Activated T-cell treated with anti-CD3 and anti-CD28 coated beads for 4 hours (primary cell): ENCODE measurements at places on chromosomes 12 and 14.

GRCh38 chr12:105676694-105677093, 346.2 kb downstream of the C12orf75 start:
- no peak for DNase-seq

- no peak for DNase-seq
These were observed 2.0 kb upstream of the ING4 start for GRCh38 chr12:6664902-6665301.

GRCh38 chr12:642633-643474, 20.4 kb downstream of the NINJ2 start:
- DNase-seq: peak; percentile 49

DNA sequence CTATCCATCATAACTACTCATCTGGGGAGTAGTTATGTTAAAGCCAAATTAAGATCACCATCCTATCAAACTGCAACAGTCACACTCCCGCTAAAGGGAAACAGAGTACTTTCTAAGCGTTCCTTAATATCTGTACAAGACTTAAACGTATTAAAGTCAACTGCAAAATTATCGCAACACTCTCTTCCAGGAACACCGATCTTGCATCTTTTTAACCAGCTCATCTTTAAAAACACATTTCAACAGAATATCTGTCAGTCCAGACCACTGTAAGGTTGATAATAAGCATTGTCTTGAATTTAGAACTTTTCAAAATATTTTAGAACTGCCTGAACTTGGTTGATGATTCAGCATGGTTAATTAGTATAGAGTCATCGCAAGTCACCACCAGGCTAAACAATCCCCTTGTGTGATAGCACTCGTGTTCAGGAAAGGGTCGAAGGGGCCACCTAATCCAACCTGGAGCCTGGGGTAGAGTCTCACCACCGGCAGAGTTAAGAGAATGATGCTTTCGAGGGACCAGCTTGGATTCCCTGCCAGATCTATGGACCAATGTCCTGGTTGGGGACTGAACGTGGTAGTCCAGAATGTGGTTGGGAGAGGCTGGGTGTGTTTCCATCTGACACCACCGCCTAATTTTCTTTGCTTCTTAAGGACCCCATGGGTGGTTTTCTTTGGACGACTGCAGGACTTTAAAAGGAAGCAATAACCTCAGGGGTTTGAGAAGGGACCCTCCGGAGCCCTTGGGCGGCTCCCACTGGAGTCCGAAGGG, 890 bp downstream of the SPTLC2 start:
- DNase-seq: no peak

DNA sequence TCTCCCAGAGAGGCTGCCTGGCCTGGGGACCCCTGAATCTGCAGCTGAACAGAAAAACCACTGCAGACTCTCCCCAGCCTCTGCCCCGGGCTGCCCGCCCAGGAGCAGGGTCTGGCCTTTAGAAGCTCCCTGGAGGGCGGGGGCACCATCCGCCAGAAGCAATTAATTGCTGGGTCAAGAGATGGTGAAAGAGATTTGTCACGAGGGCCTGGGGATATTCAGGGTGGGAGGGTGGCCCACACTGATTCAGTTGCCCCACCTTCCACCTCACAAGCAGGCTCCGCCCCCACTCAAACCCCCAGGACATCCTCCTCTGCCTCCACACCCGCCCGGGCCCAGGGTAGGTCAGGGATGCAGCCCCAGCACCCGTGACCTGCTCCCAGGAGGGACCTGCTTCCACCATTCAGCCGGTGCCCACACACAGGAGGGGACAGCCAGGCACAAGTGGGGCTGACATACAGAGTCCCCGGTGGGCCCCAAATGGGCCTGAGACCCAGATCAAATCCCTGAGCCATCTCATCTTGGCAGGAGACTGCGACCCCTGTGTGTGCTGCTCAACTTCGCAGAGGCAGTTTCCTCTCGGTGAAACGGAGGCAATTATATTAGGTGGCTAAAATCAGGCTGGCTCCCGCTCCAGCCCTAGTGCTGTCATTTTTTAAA, 23.0 kb downstream of the NCOR2 start:
- DNase-seq: no peak

GRCh38 chr12:104446646-104447421, 9.9 kb upstream of the CHST11 start:
- no peak for DNase-seq

- no peak for DNase-seq
These were observed 5.4 kb downstream of the DDN start for GRCh38 chr12:48993787-48994186.

GRCh38 chr14:67285876-67286452, 44.7 kb downstream of the PALS1 start:
- no peak for DNase-seq

GRCh38 chr12:52060498-52061177, 9.1 kb upstream of the ATG101 start:
- no peak for DNase-seq

- no peak for DNase-seq
These were observed 9.1 kb upstream of the GLT1D1 start for GRCh38 chr12:128844031-128844635.

GRCh38 chr12:110641521-110641920, 27.6 kb downstream of the TCTN1 start:
- no peak for DNase-seq

DNA sequence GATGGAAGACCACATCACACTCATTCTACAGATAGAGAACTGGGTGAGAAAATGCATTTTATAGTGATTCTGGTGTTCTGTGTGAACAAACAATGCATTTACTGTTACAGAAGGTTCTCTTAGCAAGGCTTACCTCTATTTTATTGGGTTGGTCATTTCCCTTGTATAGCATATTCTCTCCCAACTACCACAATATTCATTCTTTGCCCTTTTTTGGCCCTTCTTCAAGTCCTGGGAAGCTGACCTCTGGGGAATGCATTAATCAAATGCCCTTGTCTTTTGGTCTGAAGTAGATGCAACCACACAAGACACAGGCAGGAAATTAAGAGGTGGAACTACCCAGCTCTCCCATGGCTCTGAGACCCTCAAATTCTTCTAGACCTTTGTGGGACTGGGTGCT, 19.5 kb downstream of the DCN start:
- no peak for DNase-seq

GRCh38 chr12:45644541-45644940, 85.0 kb upstream of the ARID2 start:
- no peak for DNase-seq

DNA sequence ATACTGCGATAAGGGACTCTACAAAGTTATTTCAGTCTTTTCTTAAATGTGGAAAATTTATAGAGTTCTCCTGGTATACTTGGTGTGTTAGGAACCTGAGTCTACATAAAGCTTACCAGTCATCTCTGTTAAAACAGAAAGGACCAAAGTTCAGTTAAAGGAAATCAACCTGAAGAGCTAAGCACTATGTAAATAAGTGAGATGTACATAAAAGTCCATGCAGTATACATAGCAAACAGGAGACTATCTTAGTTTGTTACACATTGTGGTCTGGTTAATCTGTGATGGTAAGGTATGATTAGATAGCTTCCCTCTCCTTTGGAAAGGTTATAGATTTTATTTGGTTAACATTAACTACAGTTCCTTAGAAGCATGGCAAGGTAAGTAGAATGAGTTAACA, 75.9 kb downstream of the ATP2B1 start:
- no peak for DNase-seq

DNA sequence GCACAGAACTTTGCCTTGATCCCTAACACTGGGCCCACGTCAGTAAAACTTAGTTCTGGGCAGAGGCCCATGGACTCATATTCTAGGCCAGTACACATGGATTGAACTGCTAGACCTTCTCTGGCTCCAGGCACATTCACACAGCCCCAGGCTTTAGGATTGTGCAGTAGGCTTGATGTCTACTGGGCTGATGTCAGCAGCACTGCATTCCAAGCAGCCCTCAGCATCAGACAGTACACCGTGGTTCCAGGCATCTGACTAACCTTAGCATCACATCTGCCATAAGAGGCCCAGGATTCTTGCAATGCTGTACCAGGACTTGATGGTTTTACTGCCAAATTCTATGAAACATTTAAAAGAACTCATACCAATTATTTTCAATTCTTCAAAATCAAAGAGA, 301.9 kb downstream of the CCER1 start:
- DNase-seq: no peak

DNA sequence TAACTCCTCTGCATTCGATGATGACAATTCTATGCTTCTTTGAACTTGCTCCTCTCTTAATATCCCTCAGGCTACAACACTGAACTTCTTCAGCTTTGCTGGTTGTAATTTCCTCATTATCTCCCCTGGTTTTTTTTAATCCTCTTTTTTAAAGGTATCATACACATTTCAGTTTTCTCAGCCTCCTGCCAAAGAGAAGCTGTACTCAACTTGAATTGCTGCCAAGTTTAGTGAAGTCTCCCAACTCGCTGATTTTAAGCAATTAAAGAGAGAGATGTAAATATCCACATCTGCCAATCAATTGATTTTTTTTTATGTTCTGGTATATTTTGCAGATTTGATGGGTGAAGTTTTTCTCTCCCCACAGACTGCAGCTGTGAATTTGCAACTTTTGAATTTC, 817.8 kb downstream of the GALC start:
- DNase-seq: no peak

DNA sequence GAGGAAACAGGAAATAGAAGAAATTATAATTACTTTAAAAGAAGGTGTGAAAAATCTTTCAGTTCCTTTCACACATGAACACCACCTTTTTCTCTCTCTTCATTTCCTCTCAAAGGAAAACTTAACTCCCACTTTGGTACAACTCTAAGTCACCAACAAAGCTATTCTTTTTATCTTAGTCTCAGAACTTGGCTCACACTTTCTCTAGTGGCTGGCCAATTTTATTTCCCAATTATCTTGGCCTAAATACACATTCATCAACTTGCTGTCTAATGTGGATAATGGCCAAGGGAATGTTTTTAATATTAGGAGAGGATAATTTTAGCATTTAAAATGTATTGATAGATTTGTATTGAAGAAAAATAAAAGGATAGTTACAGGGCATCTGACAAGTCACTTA, 64.5 kb upstream of the NAV3 start:
- DNase-seq: no peak

- DNase-seq: no peak
These were observed 12.3 kb upstream of the RTRAF start for GRCh38 chr14:51977075-51977474.

DNA sequence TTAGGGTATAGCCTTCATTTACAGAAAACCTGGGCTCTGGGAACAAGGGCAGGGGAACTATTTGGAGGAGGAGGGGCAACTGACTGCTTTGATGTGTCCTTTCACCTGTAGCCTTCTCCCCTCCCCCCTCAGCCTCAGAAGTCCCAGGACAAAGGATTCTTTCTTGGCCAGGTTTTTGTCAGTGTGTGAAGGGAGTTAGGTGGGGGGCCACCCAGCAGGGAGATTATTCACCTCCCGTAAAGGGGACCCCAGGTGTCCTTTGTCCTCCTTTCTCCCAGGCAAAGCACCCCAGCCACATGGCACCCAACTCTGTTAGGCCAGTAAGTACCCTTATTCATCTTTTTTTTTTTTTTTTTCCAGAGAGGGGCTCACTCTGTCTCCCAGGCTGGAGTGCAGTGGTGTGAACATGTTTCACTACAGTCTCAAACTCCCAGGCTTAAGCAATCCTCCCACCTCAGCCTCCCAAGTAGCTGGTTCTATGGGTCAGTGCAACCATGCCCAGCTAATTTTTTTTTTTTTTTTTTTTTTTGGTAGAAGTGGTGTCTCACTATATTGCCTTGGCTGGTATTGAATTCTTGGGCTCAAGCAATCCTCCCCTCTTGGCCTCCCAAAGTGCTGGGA, 723 bp upstream of the NFE2 start:
- DNase-seq: no peak

- no peak for DNase-seq
These were observed 27.3 kb upstream of the FRS2 start for GRCh38 chr12:69442894-69443293.

DNA sequence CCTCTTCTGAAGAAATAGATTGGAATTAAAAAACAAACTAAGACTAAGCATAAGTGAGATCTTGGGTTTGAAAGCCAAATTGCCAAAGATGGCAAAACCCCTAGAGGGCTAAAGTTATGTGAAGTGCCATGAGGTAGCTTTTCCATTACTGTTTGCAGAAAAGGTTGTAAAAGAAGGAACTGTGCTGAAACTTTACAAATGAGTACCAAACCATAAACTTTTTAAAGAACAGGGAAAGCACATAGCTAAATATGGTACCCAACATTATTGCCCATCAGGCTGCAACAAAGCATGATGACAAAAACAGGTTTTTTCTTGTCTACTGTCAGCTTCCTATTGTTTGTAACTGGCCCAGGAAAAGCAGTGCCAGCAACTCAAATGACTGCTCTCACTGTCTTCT, 224.2 kb downstream of the RAD51B start:
- DNase-seq: no peak

GRCh38 chr12:132583736-132584135, 26.6 kb downstream of the LRCOL1 start:
- no peak for DNase-seq

GRCh38 chr12:58596381-58596780, 323.9 kb downstream of the LRIG3 start:
- DNase-seq: no peak

DNA sequence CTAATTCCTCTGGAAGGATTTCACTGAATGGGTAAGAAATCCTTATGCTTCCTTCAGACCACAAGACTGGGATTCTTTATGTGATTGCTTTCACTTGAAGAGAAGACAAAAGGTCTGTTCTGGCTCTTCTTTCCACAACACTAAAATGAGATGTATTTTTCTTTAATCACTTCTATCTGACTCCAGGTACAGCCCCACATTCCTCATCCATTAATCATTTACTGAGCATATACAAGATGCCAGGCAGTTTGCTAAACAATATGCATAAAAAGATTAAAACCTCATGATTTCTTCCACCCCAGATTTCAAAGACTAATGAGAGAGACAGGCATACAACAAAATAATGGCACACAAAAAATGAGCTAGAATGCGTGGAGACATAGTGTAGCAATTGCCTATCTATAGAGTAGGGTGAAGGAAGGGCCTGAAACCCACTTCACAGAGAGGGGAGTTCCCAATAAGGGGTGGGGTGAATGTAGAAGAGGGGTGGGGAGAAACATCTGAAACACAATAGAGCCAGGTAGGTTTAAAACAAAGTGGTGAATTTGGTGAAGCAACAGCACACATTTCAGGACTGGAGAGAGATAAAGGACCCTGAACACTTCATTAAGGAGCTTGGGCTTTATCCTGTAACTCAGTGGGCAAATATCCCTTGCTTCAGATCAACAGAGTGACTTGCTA, 65.1 kb upstream of the PRB2 start:
- DNase-seq: no peak

DNA sequence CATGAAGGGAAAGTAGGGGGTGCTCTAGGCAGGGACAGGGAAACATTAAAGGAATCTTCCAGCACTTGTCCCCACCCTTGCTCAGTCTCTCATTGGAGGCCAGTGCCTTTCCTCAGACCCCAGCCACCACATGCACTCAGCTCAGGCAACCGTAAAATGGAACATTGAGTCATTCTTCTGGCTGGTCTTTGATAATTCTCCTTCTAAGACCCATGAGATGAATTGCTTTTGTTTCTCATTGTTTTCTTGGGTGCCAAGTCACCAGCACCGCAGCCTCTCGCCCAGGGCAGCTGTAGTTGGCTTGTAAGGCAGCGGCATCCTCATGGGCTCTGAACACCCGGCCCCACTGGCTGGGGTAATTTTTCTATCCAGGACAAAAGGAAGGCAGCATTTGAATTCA, 108.2 kb downstream of the PHETA1 start:
- no peak for DNase-seq
